ENCODE measurements at places on chromosomes 7 and 10.

DNA sequence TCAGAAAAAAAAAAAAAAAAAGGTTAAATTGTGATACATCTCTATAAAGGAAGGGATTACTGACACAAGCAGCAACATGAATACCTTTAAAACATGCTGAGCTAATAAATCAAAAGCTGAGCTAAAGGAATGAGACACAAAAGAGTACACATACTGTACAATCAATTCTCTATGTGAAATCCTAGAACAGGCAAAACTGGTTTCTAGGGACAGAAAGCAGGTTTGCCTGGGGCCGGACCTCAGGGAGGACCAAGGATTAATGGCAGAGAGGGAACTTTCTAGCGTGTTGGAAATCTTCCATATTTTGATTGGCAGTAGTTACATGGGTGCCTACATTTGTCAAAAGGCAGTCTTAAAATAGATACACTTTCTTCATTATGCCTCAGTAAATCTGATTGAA lies 52.5 kb downstream of the KLRG2 start:
- DNase-seq, result no peak

DNA sequence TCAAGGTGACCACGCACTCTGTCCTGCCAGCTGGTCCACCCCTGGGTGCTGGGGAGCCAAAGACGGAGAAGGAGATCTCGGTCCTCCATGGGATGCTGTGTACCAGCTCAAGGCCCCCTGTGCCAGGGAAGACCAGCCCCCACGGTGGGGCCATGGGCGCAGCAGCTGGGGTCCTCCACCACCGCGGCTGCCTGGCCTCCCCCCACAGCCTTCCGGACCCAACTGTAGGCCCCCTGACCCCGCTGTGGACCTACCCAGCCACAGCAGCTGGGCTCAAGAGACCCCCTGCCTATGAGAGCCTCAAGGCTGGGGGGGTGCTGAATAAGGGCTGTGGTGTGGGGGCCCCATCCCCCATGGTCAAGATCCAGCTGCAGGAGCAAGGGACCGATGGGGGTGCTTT lies 5.4 kb downstream of the NYAP1 start:
- no peak for DNase-seq

- no peak for DNase-seq
These were observed 54.9 kb downstream of the HK1 start for GRCh38 chr10:69333205-69333604.

DNA sequence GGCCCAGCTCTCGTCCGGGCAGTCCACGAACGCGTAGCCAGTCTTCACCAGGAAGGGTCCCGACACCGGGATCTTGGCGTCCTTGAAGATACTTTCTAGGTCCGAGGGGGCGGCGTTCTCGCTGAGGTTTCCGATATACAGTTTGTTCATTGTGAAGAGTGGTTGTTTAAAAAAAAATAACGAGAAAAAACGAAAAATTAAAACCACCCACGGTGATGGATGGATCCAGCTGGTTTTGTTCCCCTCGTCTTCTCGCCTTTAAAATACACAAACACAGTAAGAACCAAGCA lies 385 bp downstream of the IGF2BP3 start:
- no peak for DNase-seq

- DNase-seq, result no peak
These were observed 3.1 kb upstream of the PYROXD2 start for GRCh38 chr10:98417973-98418664.

DNA sequence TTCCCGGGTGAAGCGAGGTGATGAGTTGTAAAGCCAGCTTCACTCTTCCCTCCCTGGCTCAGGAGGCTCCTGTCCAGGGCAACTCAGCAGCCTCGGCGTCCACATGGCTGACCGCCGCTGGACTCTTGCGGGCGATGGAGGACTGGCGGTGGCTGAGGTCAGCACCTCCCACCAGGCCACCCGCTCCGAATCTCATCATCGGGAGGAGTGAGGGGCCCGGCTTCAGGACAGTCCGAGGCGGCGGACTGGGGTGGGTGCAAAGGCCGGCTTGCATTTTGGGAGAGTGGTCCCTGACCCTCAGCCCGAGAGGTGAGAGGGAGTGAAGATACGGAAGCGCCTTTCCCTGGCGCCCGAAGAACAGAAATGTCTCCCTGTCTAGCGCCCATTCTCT lies 759 bp downstream of the DNAJB12 start:
- no peak for DNase-seq

GRCh38 chr7:156376317-156376716 lies 264.3 kb upstream of the RNF32 start:
- no peak for DNase-seq

DNA sequence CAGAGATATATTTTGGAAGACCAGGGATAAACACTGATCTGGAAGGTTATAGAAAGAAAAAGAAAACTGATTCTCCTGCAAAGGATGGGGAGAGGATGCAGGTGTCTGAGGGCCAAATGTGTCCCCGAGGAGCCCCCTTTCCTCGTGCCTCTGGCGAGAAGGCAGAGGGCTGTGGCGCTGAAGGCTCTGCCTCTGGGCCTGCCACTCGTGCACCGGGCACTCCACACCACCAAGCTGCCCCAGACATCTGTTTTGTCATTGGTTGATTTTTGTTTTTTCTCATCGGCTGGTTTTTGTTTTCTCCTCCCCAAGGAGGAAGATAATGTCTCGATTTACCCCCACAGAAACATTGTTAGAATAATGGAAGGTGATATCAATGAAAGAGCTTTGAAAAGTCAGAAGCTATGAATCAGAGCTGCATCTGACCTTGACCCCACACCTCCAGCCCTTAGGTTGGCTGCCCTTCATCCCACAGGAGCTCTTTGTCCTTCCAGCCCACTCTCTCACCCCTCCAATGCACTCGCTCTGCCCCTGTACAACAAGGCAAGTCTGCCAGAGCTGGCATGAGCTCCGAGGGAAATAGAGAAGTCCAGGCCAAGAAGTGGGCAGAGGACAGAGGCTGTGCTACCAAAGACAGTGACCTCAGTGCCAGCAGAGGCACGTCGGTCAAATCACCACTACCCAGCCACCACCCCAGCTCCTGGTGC lies 124.8 kb downstream of the TCERG1L start:
- DNase-seq, result no peak

- DNase-seq, result no peak
These were observed 41.9 kb downstream of the PRPF18 start for GRCh38 chr10:13628661-13629060.

GRCh38 chr7:37395618-37396259 lies 52.9 kb downstream of the ELMO1 start:
- DNase-seq, result no peak

- no peak for DNase-seq
These were observed 92.3 kb downstream of the MAGI2 start for GRCh38 chr7:79361214-79361613.

GRCh38 chr10:124289851-124290795 lies 128.6 kb downstream of the OAT start:
- no peak for DNase-seq

DNA sequence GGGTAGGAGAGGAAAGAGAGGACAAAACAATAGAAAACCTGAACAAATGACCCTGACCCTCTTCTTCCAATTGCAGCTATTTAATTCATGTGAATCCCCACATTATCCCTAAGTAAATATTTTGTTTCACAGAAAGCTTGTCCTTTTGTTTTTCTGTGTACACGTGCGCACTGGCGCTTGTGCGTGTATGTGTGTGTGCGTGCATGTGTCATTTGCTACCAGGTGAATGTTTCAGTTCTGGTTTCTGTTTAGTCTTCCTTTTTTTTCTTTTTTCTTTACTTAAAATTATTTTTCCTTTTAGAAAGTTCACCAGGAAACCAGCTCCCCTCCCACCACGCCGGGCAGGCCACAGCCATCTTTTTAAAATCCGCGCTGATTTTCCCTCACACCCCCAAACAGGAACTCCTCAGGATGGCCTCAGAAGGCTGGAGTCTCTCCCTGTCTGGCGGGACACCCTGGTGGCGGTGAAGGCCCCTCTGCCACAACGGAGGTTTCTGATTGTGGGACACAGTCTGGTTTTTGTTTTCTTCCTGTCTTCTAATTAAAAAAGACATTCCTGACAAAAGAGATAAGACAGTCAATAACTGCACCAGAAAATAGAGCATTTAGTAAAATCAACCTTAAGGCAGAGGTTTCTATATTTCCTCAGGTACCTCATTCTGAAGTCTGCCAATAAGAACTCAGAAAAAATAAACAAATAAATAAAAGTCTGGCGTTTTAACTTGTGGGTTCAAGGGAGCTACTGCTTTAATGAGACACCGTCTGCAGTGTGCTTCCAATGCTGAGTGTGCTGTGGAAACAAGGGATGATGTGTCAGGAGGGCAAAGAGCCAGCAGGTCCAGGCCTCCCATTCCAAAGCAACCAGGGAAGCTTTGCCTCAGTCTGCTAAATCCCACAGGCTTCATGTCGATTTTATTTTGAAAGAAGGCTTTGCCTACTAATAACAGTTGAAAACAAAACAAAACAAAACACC lies 17.4 kb downstream of the IRF5 start:
- DNase-seq, result no peak

DNA sequence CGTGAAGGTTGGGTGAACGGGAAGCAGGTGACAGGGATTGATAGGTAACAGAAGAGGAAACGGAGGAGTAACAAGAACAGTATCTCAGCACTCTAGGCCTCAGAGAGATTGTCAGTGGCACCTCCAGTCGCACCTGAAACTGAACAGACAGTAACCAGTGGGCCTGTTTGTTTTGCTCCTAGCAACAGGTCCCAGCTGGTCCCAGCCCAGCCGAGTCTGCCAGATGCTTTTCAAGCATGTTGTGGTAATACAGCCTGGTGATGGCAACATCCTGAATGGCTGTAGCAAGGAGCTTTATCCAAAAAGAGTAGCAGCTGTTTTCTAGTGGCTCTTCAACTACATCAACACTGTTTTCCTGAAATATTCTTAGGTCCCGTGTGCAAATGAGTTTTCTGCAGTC lies 4.7 kb downstream of the CACNB2 start:
- no peak for DNase-seq

- DNase-seq, result no peak
These were observed 958.8 kb upstream of the ZNF722 start for GRCh38 chr7:63039882-63040281.

- DNase-seq, result no peak
These were observed 68.5 kb downstream of the RSU1 start for GRCh38 chr10:16748749-16749148.

DNA sequence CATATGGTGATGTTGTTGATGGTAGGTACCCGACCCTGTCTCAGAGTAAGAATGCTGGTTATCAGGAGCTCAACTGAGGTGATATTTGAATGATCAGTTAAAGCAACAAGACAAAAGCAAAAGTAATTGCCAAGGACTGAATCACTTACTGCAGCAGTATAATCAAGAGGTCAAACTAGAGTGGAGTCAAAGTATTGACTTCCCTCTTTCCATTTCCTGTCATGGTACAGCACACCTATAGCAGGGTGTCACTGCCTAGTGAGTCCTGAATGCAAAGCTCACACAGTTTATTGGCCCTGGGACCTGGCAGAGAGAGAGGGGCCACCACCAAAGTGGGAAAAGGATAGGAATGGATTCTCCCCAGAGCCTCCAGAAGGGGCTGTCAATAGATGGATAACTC lies 886.1 kb upstream of the SORCS1 start:
- no peak for DNase-seq

DNA sequence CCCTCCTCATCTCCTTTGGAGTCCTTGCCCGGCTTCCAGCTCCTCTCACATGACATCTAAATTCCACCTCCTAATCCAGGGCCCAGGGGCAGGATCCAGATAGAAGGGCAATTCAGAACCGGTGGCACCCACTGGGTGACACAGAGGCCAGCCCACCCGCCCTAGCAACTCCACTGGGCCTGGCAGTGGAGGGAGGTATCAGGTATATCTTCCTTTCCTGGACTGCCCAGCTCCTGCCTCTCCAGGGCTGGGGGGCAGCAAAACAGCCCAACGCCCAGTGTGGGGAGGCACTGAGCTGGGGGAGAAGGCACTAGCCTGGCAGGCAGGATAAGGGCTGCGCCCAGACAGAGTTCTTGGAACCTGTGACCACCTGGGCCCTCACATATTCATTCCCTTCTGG lies 10.4 kb upstream of the TRIM8 start:
- no peak for DNase-seq

DNA sequence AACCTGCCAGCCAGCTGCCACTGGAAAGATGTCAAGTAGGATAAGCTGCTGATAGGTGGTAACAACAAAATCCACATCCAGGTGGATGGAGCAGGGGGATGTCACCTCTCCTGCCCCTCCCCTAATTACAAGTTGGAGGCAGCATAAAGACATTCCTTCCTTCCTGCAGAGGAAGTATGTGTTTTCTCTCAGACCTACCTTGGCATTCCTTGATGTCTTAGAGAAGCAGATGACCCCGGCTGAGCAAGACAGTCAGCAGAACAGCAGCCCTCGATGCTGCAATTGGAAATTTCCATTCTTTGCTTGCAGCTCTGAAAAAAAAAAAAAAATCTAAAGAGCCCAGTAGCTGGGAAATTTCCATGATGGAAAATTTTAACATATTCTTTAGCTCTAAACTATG lies 137.5 kb upstream of the MKLN1 start:
- no peak for DNase-seq

DNA sequence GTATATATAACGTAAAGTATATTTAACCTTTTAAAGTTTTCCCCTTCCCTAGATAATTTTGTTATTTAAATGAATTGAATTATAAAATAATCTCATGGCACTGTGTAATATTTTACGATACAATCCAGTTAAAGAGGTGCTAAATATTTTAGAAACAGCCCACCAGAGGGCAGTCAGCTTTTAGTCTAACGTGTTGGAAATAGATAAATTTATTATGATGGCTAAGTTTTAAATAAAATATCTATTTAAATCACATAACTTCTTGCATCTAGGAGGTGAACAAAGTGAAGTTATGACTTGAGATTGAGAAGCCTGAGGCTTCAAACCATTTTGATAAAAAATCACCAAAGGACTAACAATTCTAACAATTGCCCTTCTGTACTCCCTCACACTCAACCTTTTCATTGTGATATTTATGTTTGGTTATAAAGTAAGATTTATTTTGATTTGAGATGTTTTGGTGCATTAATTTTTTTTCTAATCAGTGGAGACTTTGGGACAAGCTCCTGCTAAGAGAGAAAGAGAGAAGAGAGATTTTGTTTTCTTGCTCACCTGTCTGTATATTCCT lies 171.5 kb upstream of the SP4 start:
- DNase-seq, result no peak

DNA sequence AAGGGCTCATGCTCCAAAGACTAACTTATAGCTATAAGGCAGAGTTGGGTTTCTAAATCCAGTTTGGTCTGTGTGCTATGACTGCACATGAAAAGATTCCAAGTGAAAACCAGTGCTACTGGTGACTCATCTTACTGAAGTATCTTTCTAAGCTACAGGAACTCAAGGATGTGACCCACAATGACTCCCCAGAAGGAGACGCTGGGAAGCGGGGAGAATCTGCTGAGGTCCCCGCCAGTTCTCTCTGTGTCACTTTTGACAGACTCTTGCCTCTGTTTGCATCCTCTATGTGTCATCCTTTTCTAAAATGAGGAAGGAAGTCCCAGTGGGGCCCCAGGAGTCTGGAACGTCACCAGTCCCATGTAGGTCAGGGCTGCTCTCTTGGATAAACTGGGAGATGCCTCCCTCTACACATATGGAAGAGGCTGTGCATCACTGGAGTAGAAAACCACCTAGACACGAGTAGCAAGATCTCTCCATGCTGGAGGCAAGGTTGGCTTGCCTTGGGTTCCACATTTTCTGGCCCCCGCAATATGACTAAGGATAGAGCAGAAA lies 28.8 kb upstream of the GPR26 start:
- no peak for DNase-seq

- no peak for DNase-seq
These were observed 9.9 kb downstream of the LIPA start for GRCh38 chr10:89241486-89242344.

- DNase-seq, result no peak
These were observed 20.3 kb upstream of the CPXM2 start for GRCh38 chr10:123911866-123912265.

- DNase-seq, result no peak
These were observed 81.1 kb downstream of the RGS10 start for GRCh38 chr10:119461380-119461779.

All from stimulated activated CD8-positive, alpha-beta memory T cell treated with anti-CD3 and anti-CD28 coated beads, Interleukin-4, amount 100 ng/mL, for 1 hour (primary cell).